Bronchial smooth muscle cell (primary cell): ENCODE measurements at places on chromosomes 2 and 18. TPM values are rescaled to one million over a fixed set of nuclear protein-coding genes. Genes with fewer than 3 reads are reported as not detected.

Gene POMC
- 1.4 TPM in 1 of 2 replicates, not detected in the other for total RNA-seq

Gene CYS1
- total RNA-seq, result 3.2 and 5.0 TPM in 2 replicates

Gene ADCY3
- total RNA-seq, result 41.9 and 67.2 TPM in 2 replicates

Gene CDH7
- total RNA-seq, result not detected in 2 replicates

Gene RNF125
- total RNA-seq, result 1.0 and 2.5 TPM in 2 replicates

Gene NUP35
- total RNA-seq, result 3.8 and 5.2 TPM in 2 replicates

Gene KLHL14
- not detected in 2 replicates for total RNA-seq

Gene HNMT
- 1.5 and 10.9 TPM in 2 replicates for total RNA-seq

Gene RFX8
- 7.3 and 10.4 TPM in 2 replicates for total RNA-seq

Gene TUBA3E
- not detected in 2 replicates for total RNA-seq

Gene AMER3
- total RNA-seq, result under 0.01 TPM in 1 of 2 replicates, not detected in the other
